SK-N-SH treated with all-trans-retinoic acid at 6 μM for 48 hours (cell line): ENCODE measurements at places on chromosomes 5 and 9.

- peak; percentile 85 for ATAC-seq
Observed at GRCh38 chr5:96565582-96566265, 96.5 kb upstream of the CAST start.

DNA sequence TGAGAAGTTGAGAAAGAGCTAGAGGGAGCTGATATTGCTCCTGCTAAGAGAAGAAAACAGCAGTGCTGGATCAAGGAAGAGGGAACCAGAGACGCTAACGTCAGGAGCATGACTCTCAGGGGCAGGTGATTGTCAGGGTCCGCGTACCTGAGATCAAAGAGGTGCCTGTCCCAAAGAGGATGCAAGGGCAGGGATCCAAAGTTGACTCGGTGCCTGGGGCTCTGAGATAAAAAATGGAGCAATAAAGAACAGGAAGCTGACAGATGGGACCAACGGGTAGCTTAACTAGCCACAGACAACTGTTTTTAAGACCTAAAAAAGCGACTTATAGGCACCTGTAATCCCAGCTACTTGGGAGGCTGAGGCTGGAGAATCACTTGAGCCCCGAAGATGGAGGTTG is 517.8 kb downstream of the IRX1 start:
- no peak for ATAC-seq

DNA sequence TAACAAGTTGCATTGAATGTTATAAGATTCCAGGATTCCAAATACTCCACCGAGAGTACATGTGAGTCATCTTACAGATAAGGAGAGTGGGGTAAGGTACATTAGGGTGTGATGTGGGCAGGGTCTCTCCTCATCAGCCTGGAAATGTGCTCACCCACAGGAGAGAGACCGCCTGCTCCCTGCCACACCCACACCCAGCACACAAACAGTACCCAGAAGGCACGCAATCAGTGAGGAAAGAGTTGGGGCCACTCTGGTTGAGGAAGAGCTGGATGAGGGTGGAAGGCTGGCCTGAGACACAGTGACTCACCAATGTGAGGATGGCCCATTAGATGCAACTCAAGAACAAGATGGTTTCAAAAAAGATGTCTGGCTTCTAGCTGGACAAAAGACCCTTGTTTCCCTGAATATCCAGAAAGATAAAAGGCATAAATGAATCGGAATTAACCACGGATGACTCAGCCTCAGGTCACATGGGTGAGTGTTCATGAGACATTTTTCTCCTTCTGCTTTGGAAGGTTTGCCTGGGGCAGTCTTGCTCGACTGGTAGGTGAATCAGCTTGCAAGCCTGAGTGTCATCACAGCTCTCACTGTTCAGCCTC is 51.1 kb upstream of the LHFPL2 start:
- ATAC-seq: peak; percentile 87

DNA sequence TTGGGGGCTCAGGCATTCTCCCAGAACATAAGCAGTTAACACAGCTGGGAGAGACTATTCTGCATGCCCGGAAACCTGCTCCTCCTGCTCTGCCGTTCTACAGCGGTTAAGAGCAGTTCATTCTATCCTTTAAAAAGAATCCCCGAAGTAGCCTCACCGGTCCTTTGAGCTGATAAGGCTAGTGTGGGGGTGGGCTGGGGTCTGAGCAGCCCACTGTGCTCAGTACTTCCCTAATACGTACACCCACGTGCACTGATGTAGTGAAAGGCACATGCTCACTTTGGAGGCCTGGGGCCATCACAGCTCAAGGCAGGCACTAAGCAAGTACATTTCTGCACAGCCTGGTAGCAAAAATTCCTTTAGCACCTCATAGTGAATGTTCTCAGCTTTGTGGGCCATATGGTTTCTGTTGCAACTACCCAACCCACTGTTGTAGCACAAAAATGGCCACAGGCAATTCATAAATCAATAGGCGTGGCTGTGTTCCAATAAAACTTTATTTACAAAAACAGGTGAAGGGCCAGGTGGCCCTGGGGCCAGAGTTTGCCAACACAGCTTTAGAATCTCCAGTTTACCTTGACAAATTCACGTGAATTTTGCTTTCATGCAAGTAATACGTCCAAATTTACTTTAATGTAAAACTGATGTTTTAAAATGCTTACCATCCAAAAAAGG is 136.4 kb downstream of the ZNF354C start:
- no peak for ATAC-seq

- no peak for ATAC-seq
Observed at GRCh38 chr5:57988813-57989212, 471.1 kb downstream of the PLK2 start.

DNA sequence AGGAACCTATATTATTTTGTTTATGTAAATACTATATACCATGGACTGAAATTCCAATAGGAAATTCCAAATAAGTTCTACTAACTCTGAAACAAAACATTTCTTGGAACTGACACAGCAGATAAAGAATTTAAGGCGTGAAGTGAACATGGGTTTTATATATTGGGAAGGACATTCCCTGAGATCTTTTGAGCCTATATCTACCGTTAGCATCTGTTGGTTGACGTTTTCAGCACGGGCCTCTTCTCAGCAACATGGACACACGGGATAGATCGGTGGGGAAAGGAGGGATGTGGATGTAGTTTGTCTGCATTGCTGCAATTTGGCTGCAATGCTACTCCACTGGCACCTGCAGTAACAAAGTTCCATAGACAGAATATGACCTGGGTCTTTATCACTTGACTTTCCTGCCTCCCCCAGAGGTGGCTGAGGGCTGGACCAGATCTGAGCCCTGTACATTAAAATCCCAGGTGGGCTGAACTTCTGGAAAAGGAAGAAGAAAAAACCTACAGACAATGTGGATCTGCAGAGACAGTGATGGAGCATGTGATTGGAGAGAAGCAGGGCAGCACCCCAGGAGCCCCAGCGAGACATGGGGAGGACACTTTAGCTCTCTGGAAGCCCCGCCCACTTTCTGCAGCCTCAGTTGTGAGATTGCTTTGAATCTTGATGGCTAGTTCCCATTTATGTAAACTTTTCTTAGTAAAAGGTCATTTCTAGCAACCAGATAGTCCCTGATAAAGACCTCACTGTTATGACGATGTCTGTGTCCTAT is 91.2 kb upstream of the CPEB4 start:
- no peak for ATAC-seq

DNA sequence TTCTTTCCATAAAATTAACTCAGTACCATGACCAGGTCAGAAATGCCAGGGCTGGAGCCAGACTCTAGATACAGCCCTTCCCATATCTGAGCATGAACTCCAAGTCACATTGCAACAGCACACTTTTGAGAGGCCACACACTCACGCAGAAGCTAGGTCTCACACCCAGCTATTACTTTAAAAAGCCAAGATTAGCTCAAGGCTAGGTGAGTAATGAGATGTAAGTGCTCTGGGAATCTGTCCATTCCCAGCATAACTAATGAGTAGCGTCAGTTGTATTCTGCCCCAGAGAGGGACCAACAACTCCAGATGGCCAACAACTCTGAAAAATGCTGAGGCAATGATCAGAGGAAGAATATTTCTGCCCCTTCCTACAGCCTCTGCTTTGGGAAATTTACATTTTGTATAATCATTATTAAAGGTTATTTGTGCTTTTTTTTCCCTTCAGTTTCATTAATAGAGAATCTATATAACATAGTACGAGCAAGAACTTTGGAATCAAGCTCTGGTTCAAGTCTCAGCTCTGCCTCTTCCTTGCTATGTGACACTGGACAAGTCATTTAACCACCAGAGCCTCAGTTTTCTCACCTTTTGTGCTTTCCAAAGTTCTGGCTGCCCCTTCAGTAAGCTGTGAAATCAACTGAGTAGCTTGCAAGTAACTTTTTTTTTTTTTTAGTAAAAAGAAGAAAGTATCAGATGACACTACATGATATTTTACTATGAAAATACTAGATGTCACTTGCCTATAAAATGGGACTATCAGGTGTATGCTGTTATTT is 118.3 kb downstream of the NR6A1 start:
- peak; percentile 90 for ATAC-seq

DNA sequence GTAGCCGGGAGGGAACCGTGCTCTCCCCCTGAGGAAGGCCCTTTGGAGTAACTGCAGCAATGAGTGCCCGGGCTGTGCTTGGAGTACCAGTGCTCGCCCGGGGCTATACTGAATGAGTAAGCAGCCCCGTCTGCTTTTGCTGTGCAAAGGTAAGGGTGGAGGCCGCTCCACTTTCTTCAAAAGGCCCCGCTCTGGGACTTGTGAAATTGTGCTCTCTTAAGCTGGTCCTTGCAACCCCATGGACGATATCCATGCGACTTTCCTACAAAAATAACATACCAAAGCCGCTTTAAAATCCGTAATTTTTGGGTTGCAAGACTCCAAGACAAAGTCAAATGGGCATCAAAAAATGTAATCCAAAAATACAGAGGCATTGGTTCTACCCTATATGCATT is 578 bp upstream of the TNFAIP8 start:
- ATAC-seq: no peak

DNA sequence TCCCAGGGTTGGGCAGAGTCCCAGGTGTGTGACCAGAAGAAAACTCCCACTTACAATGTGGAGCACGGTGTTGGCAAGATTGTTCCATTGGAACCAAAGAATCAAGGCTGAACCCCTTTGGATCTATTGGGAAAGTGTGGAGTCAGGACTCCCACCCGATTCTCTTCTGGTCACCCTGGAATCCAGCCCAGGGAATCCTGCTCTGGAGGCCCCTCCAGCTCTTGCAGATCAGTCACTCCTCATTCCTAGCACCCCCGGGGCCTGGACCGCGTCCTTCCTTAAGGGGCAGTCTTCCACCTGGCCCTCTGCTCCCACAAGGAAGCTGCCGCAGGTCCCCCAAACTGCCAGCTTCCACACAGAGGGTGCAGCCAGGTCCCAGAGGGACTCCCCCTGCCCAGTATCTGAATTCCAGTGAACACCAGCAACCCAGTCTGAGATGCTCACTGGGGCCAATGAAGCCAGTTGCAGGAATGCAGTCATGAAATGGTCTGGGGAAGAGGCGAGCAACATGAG is 170.1 kb downstream of the GADD45G start:
- ATAC-seq: no peak

- ATAC-seq: no peak
Observed at GRCh38 chr5:146254223-146254622, 50.8 kb downstream of the RBM27 start.

DNA sequence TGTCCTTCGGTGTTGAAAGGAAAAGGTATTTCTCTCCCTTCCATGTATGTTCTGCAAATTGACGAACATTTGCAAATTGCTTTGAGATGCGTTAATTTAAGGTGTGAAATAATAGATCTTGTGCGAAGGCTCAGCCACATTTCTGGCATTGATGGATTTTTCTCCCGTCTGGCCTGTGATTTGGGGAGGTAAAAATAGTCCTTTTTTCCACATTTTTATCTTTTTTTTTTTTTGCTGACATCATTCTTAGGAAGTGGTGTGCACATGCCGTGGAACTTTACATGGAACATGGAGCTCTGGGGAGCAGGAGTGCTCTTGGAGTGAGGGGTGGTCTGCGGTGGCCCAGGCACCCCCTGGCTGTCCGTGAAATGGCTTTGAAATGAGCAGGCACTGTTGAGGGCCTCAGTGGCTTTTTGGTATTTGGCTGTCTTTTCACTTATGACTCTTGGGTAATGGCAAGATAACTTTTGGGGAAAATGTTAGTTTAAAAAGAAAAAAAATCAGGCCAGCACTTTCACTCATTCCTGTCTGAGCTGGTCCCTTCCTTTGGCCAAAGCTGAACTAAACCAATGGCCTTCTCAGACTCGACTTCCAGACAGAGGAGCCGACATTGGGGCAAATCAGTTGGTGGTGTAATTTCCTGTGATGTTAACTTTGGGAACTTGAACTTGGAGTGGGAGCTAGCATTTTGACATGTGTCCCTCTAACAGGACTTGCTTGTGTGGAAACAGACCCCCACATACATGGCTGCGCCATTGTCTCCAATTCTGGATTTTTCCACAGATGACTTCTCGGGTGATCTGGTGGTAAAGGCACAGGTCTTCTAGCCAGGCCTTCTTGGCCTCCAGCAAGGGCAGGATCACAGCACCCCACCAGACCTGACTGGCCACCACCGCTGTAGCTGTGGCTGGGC is 4.2 kb downstream of the NEK6 start:
- ATAC-seq: no peak

DNA sequence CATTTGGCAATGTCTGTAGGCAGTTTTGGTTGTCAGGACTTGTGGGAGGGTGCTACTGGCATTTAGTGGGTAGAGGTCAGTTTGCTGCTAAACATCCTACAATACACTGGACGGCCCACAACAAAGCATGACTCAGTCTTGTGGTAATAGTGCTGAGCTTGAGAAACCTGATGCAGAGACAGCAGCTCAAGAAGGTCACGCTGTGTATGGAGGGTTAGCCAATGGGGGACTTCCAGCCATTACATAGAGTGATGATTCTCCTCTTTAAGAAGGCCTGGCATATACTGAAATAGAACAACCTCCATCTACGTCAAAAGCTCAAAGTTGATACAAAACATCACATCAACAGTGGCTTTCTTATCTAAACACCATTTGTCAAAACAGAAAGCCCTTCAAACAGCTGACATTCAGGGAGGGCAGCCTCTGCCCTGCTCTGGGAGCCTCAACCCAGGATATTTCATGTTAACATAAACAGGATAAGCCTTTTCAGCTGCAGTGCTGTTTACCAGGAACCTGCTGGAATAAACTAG is 143.0 kb downstream of the GPBP1 start:
- ATAC-seq: peak; percentile 99

- no peak for ATAC-seq
Observed at GRCh38 chr5:18037718-18038117, 403.5 kb downstream of the TAF11L14 start.

- no peak for ATAC-seq
Observed at GRCh38 chr5:54876-55569, 36.9 kb upstream of the PLEKHG4B start.

DNA sequence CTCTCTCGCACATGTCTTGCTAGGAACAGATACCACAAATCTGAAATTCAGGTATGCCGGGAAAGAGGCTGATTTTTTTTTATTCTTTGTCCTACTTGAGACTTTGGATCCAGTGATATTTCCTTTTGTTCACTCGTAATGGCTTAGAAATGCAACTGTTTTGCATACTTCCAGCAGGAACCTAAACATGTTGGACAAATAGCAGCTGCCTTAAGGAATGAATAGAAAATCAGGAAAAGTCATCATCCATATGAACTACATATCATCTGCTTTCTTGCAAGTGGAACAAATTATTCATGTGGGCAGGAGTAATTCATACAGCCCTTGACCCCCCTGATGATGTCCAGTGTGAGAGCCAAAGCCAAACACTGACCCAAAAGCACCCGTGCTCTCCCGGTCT is 17.4 kb downstream of the TTC39B start:
- ATAC-seq: no peak

GRCh38 chr5:9726931-9727330 is 96.8 kb upstream of the TAS2R1 start:
- no peak for ATAC-seq

DNA sequence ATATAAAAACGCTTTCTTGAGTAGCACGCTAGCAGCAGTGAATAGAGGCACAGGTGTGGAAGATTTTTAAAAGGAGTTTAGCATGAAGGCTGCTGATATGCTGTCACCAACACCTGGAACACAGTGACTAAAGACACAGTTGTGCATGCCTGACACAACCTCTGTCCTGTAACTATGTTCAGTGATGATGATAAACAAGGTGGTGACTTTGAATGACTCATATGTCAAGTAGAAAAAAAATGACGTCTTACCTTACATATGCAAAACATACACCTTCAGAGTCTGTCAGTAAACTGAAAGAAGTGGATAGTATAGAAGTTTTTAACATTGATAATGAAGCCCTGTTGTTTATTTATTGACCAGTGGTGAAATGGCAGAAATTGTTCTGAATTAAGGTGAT is 66.2 kb upstream of the ADCY2 start:
- ATAC-seq: no peak
